Effector memory CD4-positive, alpha-beta T cell (primary cell): ENCODE measurements at places on chromosomes 1 and 21.

DNA sequence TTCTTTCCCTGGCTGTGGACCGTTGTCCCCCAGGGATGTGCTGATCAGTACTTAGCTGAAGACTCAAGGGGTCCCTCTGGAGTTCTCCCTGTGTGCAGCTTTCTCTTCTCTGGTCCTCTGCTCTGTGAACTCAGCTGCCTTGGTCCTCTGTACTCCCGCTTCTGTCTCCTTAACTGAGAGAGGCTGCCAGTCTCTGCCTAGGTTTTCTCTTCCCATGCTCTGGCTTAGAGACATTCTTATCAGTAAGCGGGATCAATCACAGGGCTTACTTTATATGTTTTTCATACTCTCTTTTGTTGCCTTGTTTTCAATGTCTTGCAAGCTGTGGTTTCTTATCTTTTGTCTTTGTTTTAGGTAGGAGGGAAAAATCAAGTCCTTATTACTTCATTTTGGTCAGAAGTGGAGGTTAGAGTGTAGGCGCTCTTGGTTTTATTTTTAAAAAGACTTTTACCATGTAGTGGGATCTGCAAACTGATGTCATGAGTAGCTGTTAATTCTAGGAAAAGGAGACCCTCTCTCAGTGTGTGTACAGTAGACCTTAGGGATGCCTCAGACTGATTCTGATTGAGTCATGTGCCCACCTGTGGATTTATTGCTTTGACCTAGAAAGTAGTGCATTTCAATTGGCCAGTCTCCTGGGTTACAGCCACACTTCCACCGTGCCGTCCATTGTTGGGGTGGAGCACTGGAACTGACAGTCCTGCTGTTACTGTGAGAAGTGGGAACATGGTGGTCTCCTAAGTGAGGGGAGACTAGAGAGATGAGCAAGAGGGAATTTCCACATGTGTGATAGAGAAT is 46.6 kb downstream of the TTC3 start:
- DNase-seq = no peak

DNA sequence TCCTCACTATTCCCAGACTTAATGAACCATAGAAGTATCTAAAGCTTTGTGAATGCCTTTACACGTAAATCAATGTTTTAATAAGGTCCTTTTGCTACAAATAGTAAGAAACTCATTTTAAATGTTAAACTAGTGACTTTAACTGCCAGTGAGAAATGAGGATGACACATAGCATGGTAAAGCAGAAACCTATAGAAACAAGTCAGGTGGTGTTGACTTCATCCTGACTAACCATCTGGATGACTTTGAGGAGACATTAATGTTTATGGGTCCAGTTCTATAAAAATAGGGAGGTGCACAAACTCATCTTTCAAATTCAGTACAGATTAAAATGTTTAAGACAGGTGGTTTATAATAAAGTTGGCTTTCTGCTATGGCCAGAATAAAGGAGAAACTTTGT is 85.4 kb downstream of the COLGALT2 start:
- DNase-seq = no peak

- DNase-seq = no peak
Measured at GRCh38 chr1:213606252-213606820, 381.4 kb upstream of the PROX1 start.

GRCh38 chr1:243546457-243546856 is 290.6 kb downstream of the SDCCAG8 start:
- DNase-seq = no peak

- DNase-seq = no peak
Measured at GRCh38 chr1:14930247-14930965, 223.1 kb upstream of the TMEM51 start.

DNA sequence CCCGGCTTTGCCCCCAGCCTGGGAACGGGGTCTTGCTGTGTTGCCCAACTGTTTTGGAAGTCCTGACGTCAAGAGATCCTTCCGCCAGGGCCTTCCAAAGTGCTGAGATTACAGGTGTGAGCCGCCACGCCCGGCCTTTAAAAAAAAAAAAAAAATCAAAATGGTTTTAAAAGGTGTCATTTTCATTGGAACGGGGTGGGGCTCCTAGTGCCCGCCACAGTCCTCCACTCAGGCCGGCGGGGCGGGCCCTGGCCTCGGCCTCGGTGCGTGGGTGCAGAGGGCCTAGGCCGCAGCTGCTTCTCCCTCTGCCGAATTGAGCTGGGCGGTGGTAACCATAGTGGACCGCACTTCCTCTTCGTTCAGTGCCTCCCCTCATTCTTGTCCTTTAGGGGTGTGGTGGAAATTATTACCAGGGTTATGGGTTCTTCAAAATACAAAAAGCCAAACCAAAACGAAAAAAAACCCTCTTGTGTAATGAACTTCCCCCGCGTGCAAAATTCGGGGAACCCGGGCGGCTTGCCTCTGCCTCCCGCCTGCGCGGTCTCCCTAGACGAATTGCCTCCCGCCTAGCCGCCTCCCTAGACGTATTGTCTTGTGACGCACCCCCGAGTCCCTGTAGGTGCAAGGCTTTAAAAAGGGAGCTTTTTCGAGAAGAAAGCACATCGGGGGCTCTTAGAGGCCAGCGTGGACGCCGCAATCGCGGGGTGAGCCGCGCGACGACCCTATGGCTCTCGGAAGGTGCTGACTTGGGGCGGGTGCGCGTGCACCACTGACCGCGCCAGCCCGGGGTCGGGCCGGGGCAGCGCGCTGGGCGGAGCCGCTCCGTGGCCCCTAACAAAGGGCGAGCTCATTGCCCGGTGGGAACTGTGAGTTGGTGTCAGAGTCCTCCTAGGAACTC is 10.5 kb upstream of the SPEN start:
- peak; percentile 12 for DNase-seq

DNA sequence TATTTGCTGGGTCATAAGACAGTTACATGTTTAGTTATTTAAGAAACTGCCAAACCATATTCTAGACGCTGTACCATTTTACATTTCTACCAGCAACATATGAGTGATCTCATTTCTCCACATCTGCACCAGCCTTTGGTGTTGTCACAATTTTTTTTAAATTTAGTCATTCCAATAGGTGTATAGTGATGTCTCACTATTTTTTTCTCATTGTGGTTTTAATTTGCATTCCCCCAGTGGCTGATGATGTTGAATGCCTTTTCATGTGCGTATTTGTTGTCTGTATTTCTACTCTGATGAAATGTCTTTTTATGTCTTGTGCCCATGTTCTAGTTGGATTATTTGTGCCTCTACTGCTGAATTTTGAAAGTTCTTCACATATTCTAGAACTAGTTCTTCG is 38.4 kb downstream of the NFASC start:
- no peak for DNase-seq

- DNase-seq = no peak
Measured at GRCh38 chr1:38571726-38572125, 287.8 kb downstream of the RRAGC start.

DNA sequence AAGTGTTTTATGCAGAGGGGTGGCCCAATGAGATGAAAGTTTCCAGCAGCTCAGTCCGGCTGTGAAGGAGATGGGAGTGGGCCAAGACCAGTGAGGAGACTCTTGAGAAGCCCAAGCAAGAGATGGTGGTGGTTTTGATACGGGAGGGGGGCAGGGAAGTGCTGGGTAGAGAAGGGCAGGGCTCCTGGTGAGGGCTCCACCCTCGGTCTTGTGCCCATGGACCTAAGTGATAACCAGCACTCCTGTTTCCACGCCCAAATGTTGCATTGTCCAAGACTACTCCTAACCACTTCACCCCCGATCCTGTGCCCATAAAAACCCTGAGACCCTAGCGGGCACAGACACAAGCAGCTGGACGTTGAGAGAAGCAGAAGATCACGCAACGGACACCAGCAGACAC is 140.9 kb downstream of the MIS18A start:
- DNase-seq = no peak

GRCh38 chr1:31414980-31415370 is 2.0 kb downstream of the SERINC2 start:
- no peak for DNase-seq

DNA sequence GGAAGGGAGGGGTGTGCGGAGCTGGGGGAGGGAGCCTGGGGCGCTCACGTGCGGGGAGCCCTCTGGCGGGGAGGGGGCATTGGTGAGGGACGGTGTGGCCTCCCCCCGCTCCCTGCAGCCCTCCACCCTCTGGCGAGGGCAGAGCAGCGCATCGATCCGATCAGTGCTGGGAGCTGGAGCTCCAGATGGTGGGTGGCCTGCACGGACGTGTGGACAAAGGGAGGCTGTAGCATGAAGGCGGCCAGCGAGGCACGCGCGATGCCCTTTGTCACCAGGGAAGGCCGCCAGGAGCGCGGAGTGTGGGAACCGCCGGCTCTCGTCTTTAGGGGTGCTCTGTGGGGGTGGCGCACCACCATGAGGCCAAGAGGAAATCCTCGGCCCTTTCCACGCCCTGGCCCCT is 5.4 kb upstream of the HES5 start:
- no peak for DNase-seq

- no peak for DNase-seq
Measured at GRCh38 chr1:235442788-235443429, 61.3 kb downstream of the B3GALNT2 start.

GRCh38 chr1:13949546-13949945 is 249.6 kb downstream of the PRDM2 start:
- DNase-seq = no peak

GRCh38 chr1:95953015-95953414 is 719.0 kb downstream of the RWDD3 start:
- no peak for DNase-seq

DNA sequence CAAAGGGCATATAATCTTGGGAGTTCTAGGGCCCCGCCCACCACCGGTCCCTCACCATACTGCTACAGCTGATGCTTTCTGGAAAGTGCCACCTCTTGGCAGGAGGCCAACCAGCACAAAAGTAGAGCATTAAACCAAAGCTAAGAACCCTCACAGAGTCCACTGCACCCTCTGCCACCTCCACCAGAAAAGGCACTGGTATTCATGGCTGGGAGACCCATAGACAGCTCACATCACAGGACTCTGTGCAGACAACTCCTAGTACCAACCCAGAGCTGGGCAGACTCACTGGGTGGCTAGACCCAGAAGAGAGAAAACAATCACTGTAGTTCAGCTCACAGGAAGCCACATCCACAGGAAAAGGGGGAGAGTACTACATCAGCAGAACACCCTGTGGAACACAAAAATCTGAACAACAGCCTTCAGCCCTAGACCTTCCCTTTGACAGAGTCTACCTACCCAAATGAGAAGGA is 10.8 kb downstream of the THEM4 start:
- DNase-seq = peak; percentile 64

GRCh38 chr1:152479792-152480595 is 30.6 kb upstream of the LCE5A start:
- peak; percentile 56 for DNase-seq

- DNase-seq = no peak
Measured at GRCh38 chr1:245942856-245943255, 564.2 kb downstream of the SMYD3 start.

DNA sequence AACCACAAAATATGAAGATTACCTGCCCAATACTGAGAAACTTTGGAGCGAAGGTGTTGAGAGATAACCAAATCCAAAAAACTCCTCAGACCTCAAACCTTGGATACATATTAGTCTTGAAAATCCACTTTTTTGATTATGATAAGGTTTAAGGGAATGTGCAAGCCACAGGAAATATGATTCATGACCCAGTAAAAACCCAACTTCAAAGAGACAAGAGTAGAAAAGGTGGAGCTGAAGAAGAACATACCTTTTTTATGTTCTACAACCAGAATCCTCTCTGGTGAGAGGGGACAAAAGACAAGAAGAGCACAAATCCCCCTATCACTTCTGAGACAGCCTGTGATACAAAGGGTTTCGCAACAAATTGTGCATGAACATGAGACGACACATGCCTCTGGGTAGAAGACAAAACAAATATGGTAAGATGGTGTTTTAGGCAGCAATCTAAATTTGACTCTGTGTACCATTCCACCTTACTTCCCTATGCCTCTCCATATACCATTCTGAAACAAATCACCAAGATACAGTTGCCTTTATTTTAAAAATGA is 37.3 kb downstream of the COL24A1 start:
- DNase-seq = no peak

DNA sequence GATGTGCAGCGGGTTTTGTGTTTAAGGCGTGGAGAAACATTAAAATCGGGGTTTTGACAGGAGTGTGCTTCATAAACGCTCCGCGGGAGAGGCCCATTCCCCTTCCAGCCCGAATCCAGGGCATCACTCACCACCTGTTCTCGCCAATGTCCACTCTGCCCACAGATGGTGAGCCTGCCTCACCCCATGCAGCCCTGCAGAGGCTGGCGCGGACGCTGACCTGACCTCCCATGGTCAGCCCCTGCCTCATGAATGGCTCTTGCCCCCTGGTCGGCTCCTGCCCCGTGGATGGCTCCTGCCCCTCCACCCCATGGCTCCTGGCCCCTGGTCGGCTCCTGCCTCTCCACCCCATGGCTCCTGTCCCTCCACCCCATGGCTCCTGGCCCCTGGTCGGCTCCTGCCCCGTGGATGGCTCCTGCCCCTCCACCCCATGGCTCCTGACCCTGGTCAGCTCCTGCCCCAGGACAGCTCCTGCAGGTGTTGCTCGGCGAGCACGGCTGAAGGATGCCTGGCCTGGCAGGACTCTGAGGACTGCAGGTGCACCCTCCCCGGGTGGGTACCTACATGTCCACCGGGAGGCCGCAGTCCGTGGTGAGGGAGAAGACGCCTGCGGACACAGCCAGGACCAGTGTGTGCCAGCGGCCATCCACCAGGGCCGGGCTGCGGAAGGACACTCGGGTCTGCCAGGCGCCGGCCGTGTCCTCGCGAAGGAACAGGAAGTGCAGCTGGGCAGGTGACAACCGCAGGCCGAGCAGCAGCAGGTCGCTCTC is 6.7 kb downstream of the KRTAP10-1 start:
- no peak for DNase-seq

DNA sequence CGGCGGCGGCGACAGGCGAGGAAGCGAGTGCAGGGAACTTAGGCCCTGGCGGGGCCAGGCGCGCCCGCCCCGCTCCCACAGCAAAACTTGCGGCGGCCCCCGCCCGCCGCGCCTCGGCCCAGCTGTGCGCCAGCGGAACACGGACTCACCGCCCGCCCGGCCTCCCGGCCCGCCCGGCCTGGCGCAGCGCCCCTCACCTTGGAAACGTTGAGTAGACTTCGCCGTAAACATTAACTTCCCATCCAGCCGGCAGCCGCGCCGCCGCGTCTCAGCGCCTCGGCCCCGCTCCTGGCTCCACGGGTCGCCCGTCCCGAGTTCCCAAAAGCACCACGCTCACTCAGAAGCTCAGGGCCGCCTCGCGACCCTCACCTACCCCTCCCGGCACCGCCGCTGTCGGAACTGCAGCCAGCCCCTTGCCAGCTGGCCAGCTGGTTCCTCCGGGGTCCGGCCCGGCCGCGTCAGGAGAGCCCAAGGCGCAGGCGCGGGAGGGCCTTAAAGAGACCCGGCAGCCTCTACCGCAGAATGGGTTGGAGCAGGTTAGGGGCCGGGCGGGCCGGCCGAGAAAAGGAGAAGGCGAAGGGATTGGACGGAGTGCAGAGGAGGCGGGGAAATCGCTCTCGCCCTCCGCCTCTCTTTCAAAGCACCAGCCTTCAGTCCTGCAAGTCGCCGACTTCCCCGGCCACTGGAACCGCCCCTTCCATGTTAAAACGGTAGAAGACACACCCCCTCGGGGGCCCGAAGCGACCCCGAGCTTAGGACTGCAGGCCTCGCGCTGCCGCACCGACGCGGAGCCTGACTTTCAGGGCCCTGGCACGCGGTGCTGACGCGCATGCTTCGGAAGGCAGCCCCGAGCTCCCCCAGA is at the start of gene EVI5:
Gene EVI5, minus strand, starts transcription at position 470 of the 862 bp plus-strand sequence. CDS start 48,562 bp downstream, outside the sequence.
- DNase-seq = peak; percentile 2
